ENCODE measurements at places on chromosomes 5 and 9.

DNA sequence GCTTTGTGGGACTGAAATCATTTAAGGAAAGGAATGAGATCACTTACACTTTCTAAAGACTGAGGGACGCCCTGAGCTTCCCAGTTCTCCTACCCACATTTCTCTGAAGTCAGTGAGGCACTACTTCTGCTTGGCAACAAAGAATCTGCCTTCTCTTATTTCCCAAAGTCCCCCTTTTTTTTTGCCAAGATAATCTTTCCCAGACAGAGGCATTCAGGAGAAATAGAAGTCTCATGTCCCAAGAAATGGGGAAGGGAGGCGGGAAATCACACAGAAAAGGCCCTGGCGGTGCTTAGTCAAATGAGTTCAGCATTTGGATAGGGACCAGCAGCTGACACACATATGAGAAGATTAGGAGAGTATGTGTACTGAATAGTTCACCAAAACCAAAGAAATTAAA lies 159.7 kb downstream of the MUSK start:
- peak; percentile 46 for DNase-seq

GRCh38 chr5:55187370-55187769 lies 14.4 kb upstream of the CDC20B start:
- DNase-seq, result no peak

GRCh38 chr9:128419061-128419925 lies 1.4 kb upstream of the CERCAM start:
- peak; percentile 51 for DNase-seq

GRCh38 chr9:16974436-16974835 lies 104.0 kb upstream of the BNC2 start:
- no peak for DNase-seq

- no peak for DNase-seq
Observed at GRCh38 chr5:67338421-67338820, 141.8 kb upstream of the CD180 start.

DNA sequence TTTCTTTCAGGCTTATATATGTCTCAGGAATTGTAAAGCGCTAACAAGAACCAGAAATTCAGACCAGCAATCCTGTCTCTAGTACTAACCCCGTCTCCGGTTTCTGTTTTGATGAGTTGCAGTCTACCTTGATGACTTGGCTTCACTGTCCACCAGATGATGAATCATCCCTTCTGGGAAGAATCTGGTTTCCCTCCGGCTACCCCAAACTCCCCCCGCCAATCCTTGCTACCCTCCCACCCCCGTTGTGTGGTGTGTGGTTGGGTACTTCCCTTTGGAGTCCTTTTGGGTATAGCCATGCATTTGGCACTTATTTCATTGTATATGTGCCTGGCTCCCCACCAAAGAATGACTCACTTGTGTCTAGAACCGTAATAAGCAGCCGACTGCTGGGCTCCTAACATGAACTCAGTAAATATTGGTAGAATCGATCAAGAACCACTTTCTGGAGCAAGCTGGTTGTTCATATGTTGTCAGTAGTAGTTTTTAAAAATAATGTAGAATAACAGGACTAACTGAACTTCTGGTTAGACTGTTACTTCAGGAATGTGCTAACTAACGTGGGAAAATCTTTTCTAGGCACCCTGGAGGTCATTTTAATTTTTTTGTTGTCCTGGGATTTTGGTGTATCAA lies 8.3 kb upstream of the TGFBI start:
- no peak for DNase-seq

GRCh38 chr9:101167490-101168134 lies 139.1 kb downstream of the PLPPR1 start:
- no peak for DNase-seq

DNA sequence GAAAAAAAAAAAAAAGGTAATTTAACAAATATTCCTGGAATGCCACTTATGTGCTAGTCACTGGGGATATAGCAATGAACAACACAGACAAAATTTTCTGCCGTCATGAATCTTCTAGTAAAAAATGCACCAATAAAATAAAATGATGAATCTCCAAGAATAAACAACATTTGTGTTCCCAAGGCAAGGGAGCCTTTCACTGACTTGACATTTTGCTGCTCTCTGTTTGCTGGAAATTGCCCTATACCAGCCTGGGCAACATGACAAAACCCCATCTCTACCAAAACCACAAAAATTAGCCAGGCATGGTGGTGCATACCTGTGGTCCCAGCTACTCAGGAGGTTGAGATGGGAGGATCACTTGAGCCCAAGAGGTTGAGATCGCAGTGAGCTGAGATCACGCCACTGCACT lies 64.5 kb upstream of the ERBIN start:
- no peak for DNase-seq

DNA sequence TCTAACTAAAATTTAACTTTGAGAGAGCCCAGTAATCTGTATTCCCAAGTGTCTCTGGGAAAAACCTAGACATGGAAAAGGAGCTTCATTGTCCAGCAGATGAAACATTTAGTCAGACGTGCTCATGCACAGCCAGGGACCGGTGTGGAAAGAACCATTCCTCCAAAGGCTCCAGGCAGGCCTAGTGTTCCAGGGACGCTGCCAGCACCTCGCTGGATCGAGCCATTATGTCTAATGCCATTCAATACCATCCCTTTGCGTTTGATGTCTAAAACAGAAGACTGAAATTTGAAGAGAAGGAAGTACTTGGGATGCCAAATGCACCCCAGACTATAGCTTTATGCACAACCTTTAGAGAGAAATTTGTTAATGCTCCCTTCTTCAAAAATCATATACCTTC lies 1.4 kb upstream of the CHSY3 start:
- no peak for DNase-seq

DNA sequence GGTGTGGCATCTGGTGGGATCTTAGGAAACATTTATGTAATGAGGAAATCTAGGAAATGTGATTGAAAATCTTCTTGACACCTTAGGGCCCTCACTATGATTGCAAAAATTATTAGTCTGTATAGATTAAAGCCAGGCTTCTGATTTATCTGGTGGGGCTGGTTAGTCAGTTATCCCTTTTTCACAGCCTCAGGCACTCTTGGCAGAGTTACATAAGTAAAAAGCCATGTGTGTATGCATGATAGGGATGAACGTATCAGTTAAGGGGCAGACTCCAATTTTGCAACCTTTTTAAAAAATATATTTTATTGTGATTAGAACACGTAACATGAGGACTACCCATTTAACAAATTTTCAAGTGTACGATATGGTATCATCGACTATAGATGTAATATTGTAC lies 30.6 kb upstream of the RAB14 start:
- DNase-seq, result no peak

DNA sequence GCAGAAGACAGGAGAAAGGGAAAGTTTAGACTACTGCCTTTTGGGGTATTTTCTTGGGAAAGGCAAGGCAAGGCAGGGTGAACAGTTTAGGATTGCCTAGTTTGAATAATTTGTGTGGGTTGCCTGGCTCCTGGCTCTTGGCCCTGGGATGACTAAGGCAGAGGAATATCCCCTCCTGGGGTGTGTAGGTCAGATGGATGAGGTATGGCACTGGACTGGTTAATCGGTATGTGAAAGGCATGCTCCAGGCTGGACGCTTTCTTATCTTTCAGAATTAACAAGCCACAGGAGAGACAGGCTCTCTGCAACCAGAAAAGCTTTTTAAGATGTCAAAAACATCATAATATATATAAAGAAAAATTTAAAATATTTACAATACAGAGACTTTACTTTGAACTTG lies 58.6 kb downstream of the STARD4 start:
- DNase-seq, result no peak

- DNase-seq, result no peak
Observed at GRCh38 chr5:10719965-10720364, 41.1 kb downstream of the DAP start.

DNA sequence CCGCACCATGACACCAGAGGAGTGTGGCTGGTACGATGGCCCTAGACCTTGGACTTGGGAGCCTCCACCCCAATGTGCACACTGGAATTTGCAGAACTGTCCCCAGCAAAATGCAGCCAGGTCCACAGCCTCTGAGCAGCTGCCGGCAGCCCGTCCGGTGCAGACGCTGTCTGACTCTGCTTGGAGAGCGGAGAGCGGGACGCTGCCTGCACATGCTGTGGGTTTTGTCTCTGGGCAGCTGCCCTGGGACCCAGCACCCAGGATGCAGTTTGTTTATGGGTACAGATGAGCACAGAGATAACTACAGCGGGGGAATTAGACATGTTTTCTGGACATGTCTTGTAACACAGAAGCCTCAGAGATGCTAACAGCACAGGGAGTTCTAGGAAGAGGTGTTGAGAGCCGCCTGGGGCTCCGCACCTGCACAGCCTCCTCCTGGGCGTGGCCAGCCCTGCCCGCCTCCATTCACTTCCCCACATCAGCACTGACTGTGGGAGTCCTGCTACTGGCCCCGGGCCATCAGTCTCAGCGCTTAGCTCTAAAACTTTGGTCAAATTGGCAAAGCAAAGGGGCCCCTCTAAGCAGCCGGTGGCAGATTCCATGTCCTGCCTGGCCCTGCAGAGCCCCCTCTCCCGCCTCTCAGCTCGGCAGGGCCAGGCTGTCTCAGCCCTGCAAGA lies 159.6 kb downstream of the IRX2 start:
- DNase-seq, result no peak

- no peak for DNase-seq
Observed at GRCh38 chr9:70510157-70510770, 95.8 kb upstream of the KLF9 start.

DNA sequence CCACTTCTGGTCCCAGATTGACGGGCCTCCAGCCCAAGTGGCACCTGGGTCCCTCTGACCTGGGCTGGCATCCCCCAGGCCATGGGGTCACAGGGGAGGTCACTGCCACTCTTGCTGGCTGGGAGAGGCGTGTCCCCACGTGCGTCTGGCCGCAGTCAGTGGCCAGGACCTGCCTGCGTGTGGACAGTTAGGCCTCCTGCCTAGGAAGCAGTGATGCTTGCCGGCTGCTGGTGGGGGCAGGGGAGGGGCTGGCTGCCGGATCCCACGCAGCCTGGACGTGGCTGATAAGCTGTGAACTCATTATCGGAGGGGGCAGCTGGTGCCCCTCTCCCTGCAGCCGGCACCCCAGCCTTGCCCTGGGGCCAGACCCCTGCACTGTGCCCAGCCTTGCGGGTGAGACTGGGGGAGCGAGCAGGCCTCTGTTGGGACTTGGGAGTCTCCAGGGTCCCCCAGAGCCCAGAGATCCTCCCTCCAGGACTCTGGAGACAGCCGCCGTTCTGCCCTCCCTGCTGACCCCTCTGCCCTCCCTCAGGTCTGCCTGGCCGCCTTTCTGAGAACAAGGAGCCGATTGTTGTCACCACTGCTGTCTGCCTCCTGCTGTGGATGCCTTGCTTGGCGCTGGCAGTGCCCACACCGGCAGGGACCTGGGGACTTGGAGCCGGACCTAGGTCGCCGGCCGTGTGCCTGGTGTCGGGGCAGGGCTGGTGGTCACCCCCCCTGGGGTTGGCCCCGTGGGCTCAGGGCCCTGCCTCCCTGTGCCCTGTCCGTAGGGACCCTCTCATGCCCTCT lies 12.3 kb downstream of the RXRA start:
- peak; percentile 77 for DNase-seq

DNA sequence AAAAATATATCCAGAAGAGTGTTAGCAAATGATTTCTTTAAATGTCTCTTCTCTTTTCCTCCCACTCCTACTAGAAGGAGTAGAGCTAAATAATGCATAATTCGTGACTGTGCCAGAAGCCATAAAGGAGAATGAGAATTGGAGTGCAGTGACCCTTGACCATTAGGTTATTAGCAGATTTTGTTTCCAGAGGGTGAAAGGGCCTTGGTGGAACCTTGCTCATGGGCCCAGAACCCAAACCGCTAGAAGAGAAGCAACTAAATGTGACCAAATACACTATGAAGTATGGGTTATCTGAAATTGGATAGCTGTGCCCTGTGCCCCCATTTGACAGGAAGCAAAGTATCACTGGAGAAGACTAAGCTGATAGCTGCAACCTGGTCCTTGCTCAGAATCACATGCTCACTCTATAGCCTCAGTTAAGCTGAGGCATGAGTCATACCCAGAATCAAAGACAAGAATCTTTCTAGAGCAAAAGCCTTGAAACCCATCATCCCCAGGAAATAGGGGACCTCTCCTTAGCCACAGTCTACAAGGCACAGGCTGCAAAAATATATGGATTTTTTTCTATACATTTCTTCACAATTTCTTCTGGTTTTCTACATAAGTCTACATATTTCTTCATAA lies 36.3 kb downstream of the CAPSL start:
- no peak for DNase-seq
